Renal cortex interstitium (tissue), 15 donors: ENCODE measurements at places on chromosomes 5 and 9. TPM values are rescaled to one million over a fixed set of nuclear protein-coding genes. Genes with fewer than 3 reads are reported as not detected.

GRCh38 chr5:50770441-50770840 is 104.0 kb downstream of the PARP8 start:
- DNase-seq: no peak

GRCh38 chr5:150139334-150139733 is 16.3 kb downstream of the PDGFRB start:
- no peak for DNase-seq

DNA sequence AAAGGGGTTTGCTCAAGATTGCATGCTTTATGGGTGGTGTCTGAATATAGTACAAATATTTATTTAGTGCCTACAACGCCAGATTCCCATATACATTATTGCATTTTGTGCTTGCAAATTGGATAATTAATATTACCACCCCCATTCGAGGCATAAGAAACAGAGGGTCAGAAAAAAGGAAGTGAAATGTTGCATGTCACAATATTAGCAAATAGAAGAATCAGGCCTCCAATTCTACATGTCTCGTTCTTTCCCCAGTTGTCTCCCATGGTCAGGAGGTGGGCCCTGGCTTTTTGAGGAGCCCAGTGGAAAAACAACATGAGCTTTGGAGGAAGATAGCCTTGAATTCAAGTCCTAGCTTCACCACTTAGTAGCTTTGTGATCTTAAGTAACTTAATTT is 98.1 kb upstream of the CCDC112 start:
- DNase-seq: no peak

DNA sequence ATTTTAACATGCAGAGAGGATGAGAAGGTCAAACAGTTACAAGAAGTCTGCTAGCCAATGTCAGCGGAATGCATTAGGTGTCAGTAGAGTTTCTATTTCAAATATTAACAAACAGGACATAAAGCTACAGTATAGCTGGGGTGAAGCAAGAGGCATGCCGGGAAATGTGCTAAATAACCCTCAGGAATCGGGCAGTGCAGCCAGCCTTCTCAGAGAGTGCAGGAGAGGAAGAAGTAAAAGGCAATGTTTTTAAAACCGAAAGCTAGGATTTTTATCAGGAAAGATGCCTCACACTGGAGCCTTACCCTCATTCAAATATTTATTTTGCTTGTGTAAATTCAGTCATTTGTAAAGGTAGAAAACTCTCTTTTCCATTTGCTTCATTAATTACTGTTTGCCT is 59.1 kb upstream of the SH3GL2 start:
- no peak for DNase-seq

DNA sequence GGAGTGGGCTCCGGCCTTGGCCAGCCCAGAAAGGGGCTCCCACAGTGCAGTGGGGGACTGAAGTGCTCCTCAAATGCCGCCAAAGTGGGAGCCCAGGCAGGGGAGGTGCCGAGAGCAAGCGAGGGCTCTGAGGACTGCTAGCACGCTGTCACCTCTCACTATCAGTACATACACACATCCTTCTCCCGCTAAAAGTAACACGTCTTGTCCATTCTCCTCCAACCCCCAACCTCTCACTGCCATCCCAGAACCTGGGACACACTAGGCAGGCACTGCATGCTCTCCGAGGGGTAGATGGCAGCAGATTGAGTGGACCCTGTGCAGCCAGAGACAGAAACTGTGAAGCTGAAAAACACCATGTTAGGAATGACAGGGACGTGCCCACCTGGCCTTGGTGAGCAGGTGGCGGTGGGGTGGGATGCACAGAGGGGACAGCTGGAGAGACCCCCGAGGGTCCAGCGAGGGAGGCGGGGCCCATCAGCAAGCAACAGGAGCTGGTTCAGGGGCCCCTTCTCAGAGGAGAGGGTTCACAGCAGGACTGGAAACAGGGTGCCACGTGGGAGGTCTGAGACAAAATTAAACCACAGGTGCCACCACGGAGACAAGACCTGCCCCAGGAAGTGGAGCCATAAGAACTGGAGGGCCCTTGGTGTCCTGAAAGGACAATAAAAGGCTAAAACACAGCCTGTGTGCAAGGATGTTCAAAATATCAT is 16.9 kb downstream of the SEMA4D start:
- no peak for DNase-seq

PCDHGC3 gene
- polyA plus RNA-seq: 90.0 TPM

DNA sequence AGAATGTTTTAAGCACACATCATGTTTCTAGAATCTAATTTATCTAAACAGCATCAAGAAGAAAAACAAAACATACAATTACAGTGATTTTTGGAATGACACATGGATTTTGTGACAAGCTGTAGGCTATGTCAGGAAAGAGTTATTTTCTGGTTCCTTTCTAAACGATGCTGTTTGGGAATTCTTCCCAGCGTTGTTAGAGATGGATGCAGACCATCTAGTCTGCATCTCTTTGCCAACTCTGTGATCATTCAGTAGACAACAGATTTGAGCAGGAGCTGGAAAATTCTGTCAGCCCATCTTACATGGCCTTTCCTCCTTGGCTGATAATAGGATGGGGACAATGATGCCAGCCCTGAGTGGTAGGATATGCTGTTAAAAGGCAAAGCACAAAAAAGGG is 295.7 kb upstream of the TRPC7 start:
- DNase-seq: no peak

GRCh38 chr9:89397471-89397870 is 79.2 kb downstream of the SECISBP2 start:
- DNase-seq: no peak

- DNase-seq: no peak
These were observed 11.2 kb downstream of the GLRA1 start for GRCh38 chr5:151913425-151913824.

PCDHGA5 gene
- polyA plus RNA-seq: 2.1 TPM

CARTPT gene
- polyA plus RNA-seq: not detected
